ENCODE measurements at places on chromosomes 7 and 10. TPM values are rescaled to one million over a fixed set of nuclear protein-coding genes. Genes with fewer than 3 reads are reported as not detected.

The CROT gene
- total RNA-seq, result 17.0 TPM

The CYP26A1 gene
- total RNA-seq, result 0.15 TPM

The GHRHR gene
- not detected for total RNA-seq

GRCh38 chr7:94908323-94909178 is 1.2 kb downstream of the PPP1R9A start:
- DNase-seq, result peak; percentile 26

The NPTX2 gene
- total RNA-seq, result not detected

The TDRD1 gene
- 8.1 TPM for total RNA-seq

DNA sequence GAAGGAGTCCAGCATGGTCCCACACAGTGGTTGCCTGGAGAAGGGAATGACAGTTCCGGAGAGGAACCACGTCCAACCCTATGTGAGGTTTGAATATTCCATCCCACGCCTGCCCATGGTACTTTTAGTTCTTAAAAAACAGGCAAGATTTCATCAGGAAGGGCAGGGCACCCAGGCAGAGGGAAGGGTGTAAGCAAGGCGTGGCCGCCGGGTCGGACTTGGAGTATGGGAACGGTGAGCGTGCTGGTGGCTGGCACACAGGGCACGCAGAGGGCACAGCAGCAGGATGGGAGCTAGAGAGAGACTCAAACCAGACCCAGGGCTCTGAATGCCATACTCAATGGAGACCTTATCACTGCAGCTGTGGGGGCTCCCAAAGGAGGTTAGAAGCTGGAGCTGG is 34.3 kb downstream of the FAM53B start:
- DNase-seq, result peak; percentile 59

DNA sequence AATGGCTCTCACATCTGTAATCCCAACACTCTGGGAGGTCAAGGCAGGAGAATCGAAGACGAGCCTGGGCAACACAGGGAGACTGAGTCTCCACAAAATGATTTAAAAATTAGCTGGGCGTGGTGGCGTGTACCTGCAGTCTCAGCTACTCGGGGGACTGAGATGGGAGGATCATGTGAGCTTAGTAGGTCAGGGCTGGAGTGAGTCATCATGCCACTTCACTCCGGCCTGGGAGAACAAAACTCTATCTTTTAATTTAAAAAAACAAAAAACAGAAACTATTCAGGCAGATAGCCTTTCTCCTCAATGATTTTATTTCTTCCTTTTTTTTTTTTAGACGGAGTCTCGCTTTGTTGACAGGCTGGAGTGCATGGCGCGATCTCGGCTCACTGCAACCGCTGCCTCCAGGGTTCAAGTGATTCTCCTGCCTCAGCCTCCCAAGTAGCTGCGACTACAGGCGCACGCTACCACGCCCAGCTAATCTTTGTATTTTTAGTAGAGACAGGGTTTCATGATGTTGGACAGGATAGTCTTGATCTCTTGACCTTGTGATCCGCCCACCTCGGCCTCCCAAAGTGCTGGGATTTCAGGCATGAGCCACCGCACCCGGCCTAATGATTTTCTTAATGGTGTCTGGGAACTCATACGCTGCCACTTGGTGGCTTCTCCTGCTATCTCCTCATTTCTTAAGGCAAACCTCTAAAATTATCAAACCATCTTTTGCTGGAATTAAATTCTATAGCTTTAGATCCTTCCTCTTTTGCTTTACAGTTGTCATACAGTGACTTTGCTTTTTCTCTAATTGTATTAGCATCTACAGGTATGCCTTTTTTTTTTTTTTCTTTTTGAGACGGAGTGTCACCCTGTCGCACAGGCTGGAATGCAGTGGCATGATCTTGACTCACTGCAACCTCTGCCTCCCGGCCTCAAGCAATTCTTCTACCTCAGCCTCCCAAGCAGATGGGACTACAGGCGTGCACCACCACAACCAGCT is 22.9 kb downstream of the SRPK2 start:
- DNase-seq, result no peak

DNA sequence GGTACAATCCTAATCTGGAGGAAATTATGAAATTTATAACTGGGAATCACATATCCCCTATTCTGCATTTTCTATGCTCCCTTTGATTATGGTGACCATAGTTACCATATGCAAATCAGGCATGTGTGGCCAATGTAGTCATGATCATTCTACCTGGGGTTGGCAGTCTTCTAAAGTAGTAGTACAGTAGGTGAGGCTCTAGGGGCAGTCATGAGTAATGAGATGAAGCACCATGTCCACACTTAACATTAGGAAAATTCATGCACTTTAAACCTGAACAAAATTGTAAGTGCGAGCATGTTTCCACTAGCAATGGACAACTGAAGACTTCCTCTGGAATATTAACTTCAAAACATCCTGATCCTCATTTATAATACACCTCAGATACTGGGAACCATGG is 545.9 kb downstream of the SUGCT start:
- peak; percentile 46 for DNase-seq

DNA sequence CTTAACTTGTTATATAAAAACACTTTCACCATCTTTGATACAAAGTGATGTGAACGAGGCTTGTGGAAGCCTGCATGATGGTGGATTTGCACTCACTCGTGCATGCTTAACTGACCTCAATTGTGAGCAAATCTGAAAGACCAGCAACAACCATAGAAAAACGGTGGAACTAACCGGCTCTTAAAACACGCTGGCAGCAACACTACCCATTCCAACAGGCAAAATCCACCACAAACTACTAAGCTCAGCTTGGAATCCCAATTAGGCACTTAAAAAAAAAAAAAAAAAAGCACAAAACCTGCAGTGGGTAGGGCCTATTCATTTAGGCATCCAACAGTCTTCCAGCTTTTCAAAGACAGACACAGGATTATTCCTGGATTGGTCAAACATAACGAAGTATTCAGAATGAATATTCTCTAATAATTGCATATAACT is 1.8 kb downstream of the GDI2 start:
- DNase-seq, result peak; percentile 66

Data from renal cortical epithelial cell (primary cell).